ENCODE measurements at places on chromosomes 1 and 21. TPM values are rescaled to one million over a fixed set of nuclear protein-coding genes. Genes with fewer than 3 reads are reported as not detected.

NBPF4 gene
- total RNA-seq = not detected

ASTN1 gene
- 0.72 TPM for total RNA-seq

LORICRIN gene
- not detected for total RNA-seq

SPRR3 gene
- not detected for total RNA-seq

MAB21L3 gene
- total RNA-seq = not detected

GALE gene
- 53.3 TPM for total RNA-seq

TRAPPC3 gene
- 61.0 TPM for total RNA-seq

DAB1 gene
- 4.8 TPM for total RNA-seq

LAPTM5 gene
- 0.20 TPM for total RNA-seq

KISS1 gene
- total RNA-seq = not detected

AMPD1 gene
- not detected for total RNA-seq

EFNA3 gene
- total RNA-seq = 10.5 TPM

OR2L2 gene
- total RNA-seq = 0.22 TPM

FAM110D gene
- total RNA-seq = 0.33 TPM

MPL gene
- total RNA-seq = not detected

RXRG gene
- 2.2 TPM for total RNA-seq

SIK1 gene
- 8.1 TPM for total RNA-seq

SPRR1A gene
- total RNA-seq = not detected

LCE3E gene
- total RNA-seq = not detected

PRKACB gene
- 101 TPM for total RNA-seq

SLAMF8 gene
- total RNA-seq = not detected

HMCN1 gene
- total RNA-seq = 5.6 TPM

B3GALT2 gene
- total RNA-seq = 0.79 TPM

FYB2 gene
- total RNA-seq = 9.6 TPM

LPAR3 gene
- 4.3 TPM for total RNA-seq

Data from progenitor cell of endocrine pancreas (in vitro differentiated cells).